NCI-H2029 treated with DMSO at 0.1 percent for 48 hours (cell line): ENCODE measurements at places on chromosomes 11 and 22.
A peak's percentile ranks its signal among the peaks of the same experiment; 100 is the strongest.

GRCh38 chr11:65588199-65589054 lies 7.2 kb downstream of the KCNK7 start:
- DNase-seq = no peak

DNA sequence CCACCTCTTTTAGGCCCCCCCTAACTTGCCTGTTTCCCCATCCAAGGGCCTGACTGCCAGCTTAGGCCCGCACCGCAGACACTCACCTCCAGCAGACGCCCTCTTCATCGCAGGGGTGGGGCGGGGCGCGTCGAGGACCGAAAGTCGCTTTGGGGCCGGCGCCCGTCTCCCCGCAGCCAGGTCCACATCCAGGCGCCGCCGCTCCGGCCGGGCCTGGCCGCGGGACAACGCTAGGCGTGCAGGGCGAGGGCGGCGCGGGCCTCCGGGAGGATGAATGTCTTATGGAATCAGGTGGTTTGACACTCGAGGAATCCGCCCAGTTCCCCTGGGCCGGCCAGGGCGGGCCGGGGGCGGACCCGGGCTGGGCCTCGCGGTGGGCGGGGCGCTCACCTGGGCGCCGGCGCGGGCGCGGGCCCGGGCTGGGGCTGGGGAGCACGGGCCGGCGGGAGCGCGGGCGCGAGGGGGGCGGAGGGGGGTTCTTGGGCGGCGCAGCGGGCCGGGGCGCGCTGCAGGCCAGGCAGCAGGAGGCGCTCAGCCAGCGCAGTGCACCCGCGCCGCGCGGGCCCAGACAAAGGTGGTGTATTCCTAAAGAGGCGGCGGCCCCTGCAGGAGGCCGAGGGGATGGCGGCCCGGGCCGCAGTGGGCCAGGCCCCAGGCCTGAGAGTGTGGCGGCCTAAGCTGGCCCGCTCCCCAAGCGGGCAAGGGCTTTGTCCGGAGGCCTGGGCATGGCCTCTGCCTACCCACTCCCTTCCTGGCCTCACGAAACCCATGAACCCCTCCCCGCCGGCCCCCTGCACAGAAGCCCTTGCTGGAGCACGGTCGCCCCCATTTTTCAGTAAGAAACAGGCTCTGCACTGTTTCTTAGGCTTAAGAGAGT lies 177.6 kb downstream of the IGLL1 start:
- peak; percentile 14 for DNase-seq

GRCh38 chr11:65780770-65781151 lies at the start of gene AP5B1:
Gene AP5B1 (minus strand): TSS chr11:65780976. CDS start chr11:65780591, 385 bp downstream.
- no peak for DNase-seq

- no peak for DNase-seq
Observed at GRCh38 chr11:111305876-111306275, 7.5 kb downstream of the POU2AF3 start.

DNA sequence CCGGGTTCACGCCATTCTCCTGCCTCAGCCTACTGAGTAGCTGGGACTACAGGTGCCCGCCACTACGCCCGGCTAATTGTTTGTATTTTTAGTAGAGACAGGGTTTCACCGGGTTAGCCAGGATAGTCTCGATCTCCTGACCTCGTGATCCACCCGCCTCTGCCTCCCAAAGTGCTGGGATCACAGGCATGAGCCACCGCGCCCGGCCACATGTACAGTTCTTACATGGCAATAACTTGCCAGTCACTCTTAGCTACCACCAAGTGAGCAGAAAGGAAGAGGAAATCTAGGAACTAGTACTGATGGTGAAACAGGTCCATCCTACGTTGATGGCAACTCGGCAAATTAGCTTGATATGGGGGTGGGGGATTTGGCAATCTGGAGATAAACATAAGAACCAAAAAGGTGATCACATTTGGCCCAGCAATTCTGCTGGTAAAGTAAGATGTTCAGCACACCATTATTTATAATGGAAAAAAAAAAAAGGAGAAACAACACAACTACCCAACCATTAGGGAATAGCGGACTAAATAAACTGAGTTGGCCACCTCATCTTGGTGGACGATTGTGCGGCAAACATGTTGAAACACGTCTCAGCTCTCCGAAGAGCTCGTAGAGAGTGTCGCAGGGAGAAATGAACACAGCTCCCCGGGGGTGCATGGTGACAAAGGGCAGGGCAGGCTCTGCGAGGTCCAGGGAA lies 5.3 kb downstream of the NLRP6 start:
- DNase-seq = no peak

DNA sequence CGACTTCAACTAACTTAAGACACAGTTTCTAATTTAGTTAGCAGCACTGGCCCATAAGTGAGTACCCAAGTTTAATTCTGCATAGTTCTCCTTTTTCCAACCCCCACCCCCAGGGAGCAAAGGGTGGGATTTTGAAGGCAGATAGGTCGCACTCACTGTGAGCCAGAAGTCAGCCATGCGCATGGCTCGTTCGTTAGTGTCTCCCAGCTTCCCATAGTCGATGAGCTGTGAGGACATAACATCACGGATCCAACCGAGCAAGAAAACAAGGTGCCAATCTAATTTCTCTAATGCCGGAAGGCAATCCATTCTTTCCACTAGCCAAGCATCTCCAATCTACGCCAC lies 577 bp downstream of the MRPL17 start:
- no peak for DNase-seq

GRCh38 chr11:130842001-130842400 lies 74.3 kb downstream of the SNX19 start:
- DNase-seq = no peak

DNA sequence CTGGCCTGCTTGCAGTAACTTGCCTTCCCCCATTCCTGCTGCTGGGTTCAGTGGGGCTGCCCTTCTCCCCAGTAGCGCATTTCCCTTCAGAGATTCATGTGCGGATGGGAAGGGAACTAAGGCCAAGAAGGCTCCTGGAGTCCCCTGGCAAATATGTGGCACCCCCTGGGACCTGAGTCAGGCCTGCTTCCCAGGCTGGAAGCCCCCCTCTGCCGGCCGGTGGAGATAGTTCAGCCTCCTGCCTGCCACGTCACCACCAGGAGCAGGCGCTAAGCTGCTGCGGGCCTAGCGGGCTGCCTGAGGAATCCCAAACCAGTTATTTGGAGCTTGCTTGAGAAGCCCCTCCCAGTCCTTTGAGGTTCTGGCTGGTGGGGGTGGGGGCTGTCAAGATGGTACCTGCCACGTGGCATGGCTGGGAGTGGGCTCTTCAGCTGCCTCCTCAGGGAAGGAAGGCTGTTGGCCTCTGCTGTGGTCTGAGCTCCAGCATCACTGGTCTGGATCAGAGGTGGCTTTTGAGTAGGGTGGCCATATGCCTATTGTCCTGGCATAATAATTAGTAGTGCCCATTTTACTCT lies 2.0 kb downstream of the SERPINH1 start:
- no peak for DNase-seq

DNA sequence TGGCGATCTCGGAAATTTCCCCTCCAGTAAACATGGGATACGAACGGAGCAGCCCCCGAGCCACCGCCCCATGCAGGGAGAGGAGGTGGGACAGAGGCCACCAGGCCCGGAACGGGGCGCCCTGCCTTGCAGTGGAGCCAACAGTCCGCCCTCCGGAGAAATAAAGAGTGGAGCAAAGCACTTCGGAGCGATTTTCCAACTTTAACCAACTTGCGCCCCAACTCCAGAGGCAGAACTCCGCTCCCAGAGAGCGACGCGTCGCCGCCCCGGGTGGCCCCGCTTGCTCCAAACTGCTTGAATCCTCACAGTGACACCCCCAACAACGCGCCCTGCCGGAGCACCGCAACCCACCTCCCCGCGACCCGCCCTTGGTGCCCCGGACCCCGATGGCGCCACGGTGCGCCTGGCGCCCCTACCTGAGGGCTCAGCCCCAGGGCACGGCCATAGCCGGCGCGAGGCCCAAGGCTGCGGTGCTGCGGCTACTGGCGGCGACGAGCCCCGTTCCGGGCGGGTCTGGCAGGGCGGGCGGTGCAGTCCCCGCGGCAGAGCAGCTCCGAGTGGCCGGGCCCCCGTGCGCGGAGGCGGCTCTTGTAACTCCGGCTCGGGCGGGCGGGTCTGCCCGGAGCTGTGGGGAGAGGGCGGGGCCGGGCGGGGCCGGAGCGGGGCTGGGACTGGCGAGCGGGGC lies at the start of gene AHNAK:
AHNAK (minus strand) TSS at position 563 of the 685 bp plus-strand sequence. CDS start 10,708 bp downstream, outside the sequence.
- DNase-seq = no peak

DNA sequence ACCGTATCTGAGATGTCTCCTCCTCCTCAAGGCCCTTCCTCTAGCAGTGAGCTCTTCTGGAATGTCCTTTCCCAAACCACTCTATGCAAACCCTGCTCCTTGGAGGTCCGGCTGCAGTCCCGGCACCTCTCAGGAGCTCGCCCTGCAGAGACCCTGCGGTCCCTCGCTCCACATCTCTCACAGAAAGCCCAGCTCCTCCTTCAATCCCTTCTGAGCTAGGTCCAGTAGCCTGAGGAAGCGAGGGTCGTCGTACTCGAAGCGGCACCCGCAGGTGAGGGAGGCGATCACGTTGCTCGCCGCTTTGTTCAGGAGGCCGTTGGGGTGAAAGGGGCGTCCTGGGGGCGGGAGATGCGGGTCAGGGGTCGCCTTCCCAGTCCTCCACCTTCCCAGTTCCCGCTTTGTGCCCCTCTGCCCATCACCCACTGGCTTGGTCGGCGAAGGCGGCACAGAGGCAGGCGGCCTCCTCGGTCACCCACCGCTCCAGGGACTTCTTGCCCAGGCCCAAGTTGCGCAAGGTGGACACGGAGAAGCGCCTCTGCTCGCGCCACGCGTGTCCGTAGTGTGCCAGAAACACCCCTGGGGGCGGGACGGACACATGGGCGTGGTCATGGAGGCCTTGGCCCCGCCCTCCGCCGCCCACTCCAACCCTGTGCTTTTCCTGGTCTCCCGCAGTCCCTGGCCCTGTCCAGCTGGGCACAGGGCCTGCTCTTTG lies 21.5 kb upstream of the CYP2D6 start:
- DNase-seq = no peak

- DNase-seq = no peak
Observed at GRCh38 chr11:110196241-110196754, 100.1 kb downstream of the RDX start.

GRCh38 chr11:62233730-62234129 lies 8.3 kb upstream of the SCGB1D2 start:
- no peak for DNase-seq

DNA sequence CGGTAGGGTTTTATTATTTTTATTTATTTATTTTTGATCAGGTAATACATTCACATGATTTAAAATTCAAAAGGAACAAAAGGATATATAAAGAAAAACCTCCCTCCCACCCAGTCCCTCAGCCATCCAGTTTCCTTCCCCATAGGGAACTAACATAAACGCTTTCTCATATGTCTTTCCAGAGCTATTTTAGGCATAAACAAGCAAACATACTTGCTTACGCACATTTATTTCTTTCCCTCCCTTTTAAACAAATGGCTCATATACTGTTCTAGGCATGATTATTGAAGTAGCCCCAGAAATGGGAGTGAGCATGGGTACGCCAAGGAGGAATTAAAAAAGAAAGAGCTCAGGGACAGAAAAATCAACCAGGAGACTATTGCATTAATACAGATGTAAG lies 63.7 kb downstream of the LIF start:
- no peak for DNase-seq

- no peak for DNase-seq
Observed at GRCh38 chr11:112565551-112565950, 304.9 kb upstream of the PLET1 start.

GRCh38 chr11:22903782-22904181 lies 43.5 kb upstream of the CCDC179 start:
- no peak for DNase-seq

DNA sequence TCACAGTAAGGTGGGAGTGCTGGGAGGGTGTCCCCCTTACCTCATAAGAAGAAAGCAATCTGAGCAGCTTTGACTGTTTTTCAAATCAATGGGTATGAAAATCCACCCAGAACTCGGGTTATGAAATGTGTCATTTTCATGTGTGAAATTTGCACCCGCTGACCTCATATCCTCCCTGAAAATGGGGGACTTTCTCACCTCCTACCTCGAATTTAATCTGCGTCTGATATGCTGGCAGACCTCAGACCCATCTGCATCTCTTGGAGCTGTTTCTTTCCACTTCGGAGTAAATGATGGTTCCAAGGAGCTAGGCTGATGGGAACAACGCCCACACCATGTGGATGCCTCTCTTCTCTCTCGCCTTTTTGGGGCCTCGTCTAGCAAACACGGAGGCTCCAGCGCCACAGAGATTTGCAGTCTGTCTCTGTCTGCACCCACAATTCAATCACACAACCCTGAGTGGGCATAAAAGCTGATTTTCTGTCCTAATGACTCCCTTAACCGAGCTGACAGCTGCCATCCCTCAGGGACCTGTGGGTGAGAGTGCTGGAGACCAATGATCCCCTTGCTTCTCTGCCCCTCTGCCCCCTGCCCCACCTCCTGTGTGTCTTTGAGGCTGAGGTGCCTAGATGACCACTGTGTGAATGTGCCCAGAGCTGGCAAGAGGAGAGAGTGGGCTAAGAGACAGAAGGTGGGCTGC lies 71.0 kb downstream of the TRIM29 start:
- DNase-seq = no peak

- DNase-seq = no peak
Observed at GRCh38 chr11:57637626-57638004, 12.1 kb downstream of the YPEL4 start.

DNA sequence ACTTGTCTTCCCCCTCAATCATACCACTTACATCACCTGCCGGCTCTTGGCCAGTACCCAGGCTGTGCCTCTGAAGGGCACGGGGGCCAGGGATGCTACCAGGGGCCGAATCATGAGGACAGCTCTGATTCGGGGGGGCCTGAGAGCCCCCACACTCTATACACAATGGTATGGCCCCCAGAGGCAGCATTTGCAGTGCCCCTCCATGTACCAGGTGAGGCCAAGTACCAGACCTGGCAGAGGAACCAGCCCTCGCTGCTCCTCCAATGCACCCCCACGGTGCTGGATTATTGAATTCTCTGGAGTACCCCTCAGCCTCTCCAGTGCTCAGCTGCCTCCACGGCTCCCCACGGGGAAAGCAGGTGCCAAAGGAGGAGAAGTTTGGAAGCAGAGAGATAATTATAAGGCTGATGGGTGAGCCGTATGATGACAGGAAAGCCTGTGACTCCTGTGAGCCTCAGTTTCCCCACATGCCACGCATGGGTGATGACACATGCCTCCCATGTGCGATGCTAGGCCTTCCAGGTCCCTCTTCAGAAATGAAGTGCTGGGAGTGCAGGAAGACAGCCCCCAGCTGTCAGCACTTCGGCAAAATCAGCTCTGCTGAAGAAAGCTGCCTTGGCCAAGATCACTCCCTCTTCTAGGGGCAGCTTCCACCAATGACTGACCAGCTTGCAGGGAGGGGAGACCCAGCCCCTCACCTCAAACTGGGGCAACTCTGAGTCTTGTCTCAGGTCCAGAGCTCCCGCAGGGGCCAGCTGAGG lies 69.9 kb downstream of the THAP12 start:
- DNase-seq = peak; percentile 13

DNA sequence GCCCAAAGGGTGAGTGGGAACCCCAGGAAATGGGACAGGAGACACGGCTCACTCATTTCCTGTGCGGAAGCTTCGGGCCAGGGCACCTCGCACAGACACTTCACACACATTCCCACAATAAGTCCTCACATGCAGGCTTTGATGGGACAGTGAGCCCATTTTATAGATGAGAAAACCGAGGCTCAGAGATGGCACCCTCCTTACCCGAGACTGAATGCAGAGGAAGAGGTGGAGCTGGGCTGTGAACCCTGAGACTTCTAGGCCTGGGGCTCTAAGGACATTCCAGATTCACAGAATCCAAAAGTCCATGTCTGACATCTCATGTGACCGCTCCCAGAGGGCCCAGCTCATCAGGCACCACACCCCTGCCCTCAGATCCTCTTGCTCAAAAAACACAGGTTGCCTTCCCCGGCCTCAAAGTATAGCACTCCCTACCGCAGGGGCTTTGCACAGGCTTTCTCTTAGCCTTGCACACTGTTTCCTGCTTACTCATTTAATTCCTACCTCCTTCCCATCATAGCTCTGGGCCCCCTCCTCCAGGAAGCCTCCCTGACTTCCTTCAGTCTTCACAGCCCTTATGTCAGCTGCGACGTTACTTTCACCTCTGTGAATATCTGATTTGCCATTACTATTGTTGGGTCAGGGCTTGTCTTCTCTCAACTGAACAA lies 57.1 kb upstream of the TCF20 start:
- DNase-seq = no peak
